ENCODE measurements at places on chromosomes 7 and 10.

- no peak for DNase-seq
Observed at GRCh38 chr7:135538376-135538775, 19.3 kb upstream of the NUP205 start.

DNA sequence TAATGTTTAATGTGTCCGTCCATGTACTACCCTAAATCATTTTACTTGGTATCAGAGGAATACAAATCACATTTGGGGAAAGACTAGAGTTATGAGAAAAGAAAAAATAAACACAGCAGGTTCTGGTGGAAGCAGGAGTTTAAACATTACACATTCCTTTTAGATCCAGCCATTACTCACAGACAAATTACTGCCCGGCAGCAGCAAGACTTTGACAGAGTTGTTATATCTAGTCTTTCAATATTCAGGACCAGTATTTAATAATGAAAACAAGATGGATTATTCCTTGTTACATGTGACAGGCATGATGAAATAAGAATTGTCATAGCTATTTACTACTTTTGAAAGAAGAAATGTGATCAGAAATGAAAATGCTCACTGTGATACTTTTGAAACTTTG, 131.8 kb upstream of the GNAI1 start:
- no peak for DNase-seq

- DNase-seq, result no peak
Observed at GRCh38 chr7:29177963-29178600, 16.5 kb upstream of the CHN2 start.

DNA sequence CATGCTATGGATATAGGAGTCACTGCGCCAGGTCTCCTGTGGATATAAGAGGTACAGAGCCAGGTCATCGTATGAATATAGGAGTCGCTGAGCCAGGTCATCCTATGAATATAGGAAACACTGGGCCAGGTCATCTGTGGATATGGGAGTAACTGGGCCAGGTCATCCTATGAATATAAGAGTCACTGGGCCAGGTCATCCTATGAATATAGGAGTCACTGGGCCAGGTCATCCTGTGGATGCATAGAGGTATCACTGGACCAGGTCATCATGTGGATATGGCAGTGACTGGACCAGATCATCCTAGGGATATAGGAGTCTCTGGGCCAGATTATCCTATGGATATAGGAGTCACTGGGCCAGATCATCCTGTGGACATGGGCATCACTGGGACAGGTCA, 181.7 kb downstream of the DNAH11 start:
- no peak for DNase-seq

DNA sequence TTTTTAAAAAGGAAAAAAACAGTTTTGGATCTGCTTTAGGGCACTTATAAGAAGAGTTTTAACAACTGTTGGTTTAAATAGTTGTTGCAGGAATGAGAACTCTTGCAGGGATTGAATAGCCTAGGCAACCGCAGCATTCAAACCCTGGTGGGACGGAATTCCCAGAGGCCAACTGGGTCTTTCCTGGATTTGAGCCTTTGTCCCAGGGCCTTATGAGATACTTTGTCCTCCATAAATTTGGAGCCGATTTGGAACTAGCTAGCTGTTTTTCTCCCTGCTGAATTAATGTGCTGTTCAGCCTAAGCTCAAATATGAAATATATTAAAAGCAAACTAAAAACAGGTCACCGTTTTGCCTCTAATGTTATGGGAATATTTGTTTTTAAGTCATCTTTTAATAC, 109.6 kb downstream of the LRMDA start:
- no peak for DNase-seq

DNA sequence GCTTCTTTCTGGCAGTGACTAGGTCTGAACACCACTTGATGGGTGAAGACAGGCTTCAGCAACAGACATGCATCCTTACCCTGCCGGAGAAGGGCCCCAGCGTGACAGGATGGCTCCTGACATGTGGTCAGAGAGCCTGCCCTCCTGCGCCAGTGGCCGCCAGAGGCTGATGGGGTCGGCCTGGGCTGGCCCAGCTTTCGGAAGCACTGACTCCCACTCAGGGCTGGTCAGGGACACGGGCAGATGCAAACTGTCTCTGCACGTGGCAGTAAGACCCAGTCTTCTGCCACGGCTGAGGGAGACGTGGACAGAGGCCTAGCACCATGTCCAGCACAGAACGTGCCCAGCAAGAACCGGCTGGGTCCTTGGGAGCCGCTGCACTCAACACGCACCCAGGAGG, 10.2 kb downstream of the TUBGCP2 start:
- DNase-seq, result no peak

DNA sequence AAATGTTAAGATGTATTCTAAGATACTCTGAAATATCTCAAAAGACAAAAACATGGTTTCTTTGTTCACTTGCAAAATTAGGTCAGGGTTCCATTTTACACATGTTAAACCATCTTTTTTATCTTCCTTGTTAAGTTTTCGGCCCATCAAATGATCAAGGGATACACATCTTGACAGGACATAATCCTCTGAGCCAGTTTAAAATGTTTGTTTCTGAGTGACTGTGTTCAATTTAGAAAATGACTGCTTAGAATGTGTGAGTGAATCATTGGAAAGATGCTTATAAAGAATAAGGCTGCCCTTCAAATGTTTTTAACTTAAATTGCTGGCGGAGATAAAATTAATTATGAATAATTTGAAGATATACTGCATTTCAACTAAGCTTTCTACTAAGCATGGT, 95.9 kb upstream of the SLC26A5 start:
- DNase-seq, result no peak

- DNase-seq, result no peak
Observed at GRCh38 chr10:23422003-23422411, 16.9 kb upstream of the OTUD1 start.

GRCh38 chr7:132321387-132321786, 254.9 kb downstream of the PLXNA4 start:
- no peak for DNase-seq

DNA sequence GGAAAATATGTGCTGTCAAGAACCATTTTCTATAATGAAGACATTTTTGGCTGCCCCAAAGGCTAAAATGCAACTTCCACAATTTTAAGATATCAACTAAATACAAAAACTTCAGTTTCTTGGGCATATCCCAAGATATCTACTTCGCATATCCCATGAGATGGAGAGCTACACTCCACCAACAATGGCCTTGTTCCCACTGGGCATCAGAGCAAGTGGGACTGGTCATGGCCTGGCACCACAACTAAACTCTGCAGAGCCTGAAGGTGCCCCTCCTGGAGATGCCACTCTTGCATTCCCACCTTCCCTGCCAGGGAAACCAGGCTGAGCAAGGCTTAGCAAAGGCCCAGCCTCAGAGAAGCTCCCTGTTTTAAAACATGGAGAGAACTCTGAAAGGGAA, 75.8 kb upstream of the LRRC17 start:
- no peak for DNase-seq

DNA sequence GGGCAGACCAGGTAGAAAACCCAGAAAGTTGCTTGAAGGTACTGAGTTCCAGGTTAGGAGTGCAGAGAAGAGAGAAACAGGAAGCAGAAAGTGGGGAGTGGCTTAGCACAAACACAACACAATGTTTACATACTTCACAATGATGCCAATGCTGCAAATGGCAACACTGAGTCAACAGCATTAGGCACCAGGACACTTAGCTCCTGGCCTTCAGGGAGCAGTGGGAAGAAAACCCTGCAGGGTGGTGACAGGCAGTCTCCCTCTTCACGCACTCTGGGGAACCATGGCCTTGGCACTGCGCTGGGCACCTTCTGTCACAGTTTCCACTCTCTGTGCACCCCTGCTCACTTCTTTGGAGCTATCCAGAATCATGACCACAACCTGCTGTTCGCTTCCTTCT, 7.3 kb downstream of the ICA1 start:
- DNase-seq, result peak; percentile 65

- no peak for DNase-seq
Observed at GRCh38 chr7:155885167-155886155, 73.2 kb upstream of the SHH start.
